ENCODE measurements at places on chromosomes 4 and X.

DNA sequence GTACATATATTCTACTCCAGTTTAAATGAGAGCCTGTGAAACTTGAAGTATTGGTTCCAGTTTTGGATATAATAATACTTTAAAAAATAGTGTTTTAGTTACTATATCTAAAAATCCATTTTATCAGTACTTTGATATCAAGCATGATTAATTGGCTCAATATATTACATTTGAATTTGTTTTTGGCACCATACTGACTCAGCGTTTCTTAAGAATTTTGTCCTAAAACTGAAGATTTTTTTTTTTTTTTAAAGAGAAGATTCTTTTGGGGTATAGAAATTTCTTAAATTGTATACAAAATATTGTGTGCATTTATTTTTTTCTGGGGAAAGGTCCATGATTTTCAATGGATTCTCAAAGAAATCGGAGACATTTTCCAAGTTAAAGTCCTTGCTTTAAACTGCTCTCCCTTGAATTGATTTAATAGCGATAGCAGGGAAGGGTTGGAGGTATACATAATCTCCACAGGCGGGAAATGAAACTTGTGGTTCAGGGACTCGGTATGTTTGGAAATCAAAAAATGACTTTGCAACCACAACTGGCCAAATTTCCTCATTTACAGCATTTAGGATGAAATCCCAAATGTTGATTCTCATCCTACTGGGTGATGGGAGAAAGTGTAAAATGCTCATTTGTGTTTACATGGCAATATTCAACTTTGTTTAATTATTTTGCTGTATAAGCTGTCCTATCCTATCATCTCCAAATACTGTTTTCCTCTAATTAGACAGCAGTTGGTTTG lies 62.3 kb downstream of the TMA16 start:
- DNase-seq, result no peak

DNA sequence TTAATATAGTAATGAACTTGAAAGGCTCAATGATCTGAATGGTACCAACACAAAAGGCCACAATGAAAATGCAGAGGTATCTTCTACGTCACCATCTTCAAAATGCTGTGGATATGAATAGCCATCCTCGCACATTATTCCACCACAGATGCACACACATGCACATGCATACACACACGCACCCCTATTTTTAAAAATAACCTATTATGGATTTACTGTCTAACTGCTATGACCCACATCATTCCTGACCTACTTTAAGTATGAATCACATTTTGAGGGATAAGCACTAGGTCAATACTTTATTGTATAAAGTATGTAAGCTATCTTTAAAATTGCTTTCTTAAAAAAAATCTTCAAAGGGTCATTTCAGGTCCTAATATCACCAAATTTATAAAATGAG lies 24.4 kb upstream of the CORIN start:
- peak; percentile 84 for DNase-seq

GRCh38 chr4:87489678-87490077 lies 39.5 kb downstream of the SPARCL1 start:
- no peak for DNase-seq

GRCh38 chrX:154987940-154988339 lies 34.6 kb downstream of the F8 start:
- no peak for DNase-seq
